ENCODE measurements at places on chromosomes 4 and X.

DNA sequence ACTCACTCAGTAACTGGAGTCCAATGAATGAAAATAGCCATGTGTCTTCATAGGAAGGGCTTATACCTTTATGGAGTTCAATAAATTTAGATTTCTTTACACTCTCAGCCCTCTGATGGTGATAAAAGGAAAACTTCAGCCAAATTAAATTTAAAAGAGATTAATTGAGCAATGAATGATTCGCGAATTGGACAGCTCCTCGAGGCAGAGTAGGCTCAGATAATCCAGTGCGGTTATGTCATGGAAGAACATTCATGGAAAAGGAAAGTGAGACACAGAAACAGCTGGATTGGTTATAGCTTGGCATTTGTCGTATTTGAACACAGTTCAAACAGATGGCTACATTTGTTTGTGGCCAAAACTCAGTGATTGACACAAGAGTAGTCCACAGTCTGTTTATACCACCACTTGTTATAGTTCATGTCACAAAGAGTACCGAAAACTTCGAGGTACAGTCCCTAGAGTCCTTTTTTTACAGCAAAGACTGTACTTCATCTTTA lies 54.6 kb upstream of the TACR3 start:
- DNase-seq = no peak

- no peak for DNase-seq
Observed at GRCh38 chr4:141142423-141142822, 9.2 kb upstream of the RNF150 start.

DNA sequence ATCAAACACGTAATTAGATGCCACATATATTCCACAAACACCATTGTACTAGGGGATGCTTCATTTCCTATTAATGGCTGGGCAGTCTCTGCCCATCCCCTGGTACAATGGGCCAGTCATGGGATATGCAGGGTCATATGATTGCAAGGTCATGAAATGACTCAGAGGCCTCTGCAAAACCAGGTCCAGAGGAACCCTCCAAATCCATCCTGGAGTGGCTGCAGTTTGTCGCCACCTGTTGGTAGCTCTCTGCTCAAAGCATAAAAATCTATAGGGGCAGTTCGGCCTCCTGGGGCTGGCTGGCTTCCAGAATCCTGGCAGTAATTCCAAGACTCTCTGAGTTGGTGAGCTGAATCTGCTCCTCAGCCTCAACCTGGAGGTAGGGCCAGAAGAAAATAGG lies 22.9 kb upstream of the PUDP start:
- no peak for DNase-seq

GRCh38 chr4:1255151-1255550 lies 6.2 kb upstream of the CTBP1 start:
- DNase-seq = no peak

DNA sequence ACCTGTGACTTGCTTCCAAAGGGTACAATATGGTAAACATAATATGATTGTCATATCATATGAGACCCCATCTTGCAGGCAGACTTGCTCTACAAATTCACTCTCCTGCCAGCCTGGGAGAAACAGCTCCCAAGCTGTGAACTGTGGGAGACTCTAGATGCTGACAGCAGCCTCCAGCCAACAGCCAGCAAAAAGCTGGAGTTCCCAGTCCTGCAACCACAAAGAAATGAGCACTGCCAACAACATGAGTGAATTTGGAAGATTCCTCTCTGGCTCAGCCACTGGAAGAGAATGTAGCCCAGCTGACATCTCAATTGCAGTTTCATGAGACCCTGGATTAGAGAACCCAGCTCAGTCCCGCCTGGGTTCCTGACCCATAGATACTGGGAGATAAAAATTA lies 145.4 kb downstream of the QDPR start:
- DNase-seq = no peak

DNA sequence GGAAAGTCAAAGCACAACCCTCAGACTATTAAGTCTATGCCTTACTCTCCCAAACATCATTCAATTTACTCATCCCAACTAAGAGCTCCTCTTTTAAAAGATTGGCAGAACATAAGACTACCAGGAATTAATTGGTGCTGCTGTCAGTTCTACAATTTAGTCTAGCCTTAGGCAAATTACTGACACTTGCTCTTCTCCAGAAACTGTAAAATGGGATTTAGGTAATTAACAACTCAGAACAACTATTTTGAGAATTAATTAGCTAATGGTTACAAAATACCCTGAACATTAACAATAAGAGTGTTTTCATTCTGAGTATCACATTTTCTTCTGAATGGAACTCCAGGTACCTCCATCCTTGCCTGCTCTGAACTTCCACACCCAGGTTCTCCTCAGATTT lies 36.2 kb upstream of the RBM47 start:
- no peak for DNase-seq

GRCh38 chrX:110426155-110426504 lies 67.5 kb downstream of the RTL9 start:
- DNase-seq = no peak

- no peak for DNase-seq
Observed at GRCh38 chr4:147643616-147644015, 26.4 kb downstream of the TMEM184C start.

DNA sequence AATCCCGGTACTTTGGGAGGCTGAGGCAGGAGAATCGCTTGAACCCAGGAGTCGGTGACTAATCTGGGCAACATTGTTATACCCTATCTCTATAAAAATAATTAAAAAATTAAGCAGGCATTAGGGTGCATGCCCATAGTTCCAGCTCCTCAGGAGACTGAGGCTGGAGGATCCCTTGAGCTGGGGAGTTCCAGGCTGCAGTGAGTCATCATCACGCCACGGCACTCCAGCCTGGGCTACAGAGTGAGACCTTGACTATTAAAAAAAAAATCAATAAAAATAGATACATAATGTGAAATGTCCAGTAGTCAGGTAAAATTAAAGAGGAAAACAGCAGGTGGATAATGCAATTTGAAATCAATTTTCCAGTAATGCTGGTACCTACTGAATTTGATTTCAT lies 14.6 kb downstream of the ADGRL3 start:
- DNase-seq = no peak

DNA sequence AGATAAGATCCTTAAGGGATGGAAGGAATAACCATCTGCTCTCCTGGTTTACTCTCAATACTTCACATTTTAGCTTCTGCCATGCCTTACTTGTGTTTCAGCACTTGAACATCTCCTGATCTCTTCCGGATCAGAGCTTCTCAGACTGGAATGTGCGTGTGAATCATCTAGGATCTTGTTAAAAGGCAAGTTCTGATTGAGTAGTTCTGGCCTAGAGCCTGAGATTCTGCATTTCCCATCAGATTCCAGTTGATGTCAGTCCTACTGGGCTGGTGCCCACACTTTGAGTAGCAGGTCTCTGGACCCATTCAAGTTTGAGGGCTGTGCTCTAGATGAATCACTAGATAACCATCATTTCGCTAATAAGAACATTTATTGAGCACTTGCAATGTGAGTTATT lies 20.0 kb downstream of the NDP start:
- DNase-seq = no peak

- DNase-seq = no peak
Observed at GRCh38 chr4:39621582-39621981, 17.1 kb downstream of the SMIM14 start.

- no peak for DNase-seq
Observed at GRCh38 chr4:109494563-109494962, 60.9 kb downstream of the SEC24B start.

GRCh38 chr4:13483768-13484121 lies 395 bp downstream of the RAB28 start:
- DNase-seq = no peak

DNA sequence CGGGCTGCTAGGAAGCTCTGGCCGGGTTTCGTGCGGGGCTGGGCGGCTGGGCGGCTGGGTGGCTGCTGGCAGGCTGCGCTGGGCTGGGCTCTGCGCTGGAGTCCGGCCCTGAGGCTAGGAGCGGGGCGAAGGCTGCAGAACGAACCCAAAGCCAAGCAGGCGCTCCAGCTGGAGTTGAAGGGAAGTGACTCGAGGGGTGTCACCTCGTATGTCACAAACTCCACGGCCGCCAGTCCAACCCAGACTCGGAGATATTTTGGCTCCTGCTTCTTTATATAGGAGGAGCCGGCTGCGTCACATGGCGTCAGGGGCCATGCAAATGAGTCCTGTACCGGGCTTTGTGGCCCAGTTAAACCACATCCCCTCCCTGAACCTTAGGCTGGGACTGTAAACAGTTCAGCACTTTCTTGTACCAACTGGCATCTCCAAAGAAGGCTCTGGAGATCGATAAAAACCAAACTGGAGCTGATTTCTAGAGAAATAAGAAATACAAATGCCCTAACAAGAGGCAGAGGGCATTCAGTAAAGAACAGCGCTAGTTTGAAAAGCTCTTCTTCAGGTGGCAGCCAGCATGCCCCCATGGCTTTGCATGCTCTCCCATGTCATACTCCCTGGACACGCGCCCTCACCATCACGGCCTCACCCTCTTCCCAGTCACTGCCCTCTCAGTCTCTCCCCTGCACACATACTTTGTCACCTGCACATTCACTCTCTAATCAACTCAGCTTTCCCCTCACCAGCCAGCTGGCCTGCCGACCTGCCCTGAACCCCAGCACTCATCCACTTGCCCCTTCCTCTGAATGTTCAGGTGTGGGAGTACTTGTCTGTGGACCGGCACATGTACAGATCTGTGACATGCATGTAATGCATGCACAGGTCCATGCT lies 58.5 kb downstream of the TSC22D3 start:
- no peak for DNase-seq

- DNase-seq = no peak
Observed at GRCh38 chr4:186607490-186607889, 52.1 kb upstream of the MTNR1A start.

DNA sequence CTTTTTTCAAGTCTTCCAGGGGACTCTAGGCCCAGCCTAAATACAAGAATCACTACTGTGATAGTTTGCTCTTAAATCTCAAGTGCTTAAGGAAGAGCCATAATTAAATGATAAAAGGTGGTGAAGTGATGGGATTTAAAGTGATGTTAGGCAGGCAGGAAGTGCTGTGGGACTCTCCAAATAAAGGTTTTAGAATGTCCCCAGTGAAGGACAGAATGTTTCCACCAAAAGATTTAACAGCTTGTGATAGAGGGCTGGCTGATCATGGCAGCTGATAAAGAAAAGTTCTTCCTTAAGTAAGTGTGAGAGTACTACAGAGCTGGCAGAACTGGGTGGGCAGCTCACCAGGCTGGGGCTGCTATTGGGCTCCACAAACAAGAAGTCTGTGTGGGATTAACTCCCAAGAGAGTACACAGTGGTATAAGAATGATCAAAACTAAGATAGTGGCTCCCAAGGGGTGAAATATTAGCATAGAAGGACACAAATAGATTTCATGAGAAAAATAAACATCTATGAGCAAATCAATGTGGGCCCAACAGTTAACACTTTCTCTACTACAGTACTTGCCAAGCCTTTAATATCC lies 637.2 kb upstream of the CPEB2 start:
- DNase-seq = no peak

- no peak for DNase-seq
Observed at GRCh38 chr4:118180776-118181175, 146.5 kb downstream of the NDST3 start.

DNA sequence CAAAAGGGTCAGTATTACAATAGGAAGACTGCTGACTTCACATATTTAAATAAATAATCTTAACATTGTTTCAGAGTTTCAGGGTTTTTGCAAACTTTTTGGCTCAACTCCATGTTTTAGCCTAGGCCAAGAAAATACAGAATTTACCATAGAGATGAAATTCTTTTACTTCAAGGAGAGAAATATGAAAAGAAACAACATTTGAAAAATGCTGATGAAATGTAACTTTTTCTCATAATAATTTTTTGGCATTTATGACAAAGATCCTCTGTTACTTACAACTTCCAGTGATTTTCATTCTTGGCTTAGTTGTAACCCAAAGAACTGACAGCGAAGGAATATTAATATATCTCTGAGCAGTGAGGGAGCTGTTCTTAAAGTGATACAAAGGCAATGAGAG lies 316.1 kb upstream of the EMCN start:
- DNase-seq = no peak

- no peak for DNase-seq
Observed at GRCh38 chrX:133541021-133541420, 125.7 kb upstream of the GPC4 start.

DNA sequence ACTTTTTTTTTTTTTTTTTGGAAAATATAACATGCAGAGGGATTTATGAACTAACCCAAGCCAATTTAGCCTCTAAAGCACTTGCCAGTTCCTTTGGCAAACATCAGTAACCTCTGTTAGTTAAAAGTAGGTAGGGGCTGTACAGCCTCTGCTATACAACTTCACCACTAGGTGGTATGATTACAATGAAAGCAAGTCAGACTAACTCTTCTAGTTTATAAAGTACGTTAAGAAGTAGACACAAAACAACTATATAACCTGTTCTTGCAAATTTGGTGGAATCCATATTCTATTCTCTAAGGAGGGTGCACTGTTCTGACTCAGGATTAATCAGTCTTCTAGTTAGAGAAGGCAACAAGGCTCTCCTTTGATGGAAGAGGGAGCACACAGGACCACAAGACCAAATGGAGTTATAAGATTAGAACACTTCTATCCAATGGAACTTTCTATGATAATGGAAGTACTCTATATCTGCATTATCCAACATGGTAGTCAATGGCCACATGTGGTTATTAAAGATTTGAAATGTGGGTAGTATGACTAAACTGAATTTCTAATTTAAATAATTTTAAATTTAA lies 12.8 kb downstream of the AIMP1 start:
- no peak for DNase-seq

DNA sequence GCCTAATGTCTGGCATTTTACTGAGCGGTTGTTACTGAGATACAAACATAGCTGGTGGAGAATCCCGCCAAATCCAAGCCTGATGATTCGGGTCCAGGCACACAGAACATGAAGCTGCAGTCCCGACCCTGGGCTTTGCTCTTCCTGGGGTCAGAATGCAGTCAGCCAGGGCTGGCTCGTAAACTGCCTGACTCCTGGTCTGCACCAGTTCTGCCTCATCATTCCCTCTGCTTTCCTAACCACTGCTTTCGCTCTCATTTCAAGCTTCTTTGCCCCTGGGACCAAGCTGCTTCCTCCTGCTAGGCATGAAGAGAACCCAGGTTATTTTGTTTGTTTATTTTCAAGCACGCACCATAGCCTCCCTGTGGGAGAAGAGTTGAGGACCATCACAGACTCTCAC lies 39.3 kb downstream of the GATB start:
- DNase-seq = no peak

DNA sequence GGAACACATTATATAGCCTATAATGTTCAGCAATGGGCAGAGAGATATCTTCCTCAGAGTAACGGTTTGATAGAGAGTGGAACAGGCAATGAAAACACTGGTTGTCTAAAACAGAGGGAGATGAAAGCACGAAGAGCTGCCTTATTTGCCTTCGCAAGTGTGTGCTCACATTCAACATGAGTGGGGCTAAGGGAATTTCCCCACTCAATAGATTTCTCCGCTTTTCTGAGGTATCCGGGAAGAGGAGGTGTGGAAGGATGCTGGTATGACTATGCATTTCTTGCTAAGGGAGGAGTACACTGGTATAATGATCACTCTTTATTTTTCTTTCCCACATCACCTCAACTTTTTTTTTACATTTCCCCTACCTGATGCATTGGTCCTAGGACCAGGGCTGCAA lies 7.8 kb upstream of the GPR82 start:
- DNase-seq = no peak

Data from cerebellar nuclear complex (tissue), 1 donor.